CMK (cell line): ENCODE measurements at places on chromosomes 6 and 20.

GRCh38 chr6:140463312-140463710, 1088.9 kb upstream of the CITED2 start:
- no peak for DNase-seq

- DNase-seq, result no peak
These were observed 91.3 kb upstream of the HEY2 start for GRCh38 chr6:125658136-125658535.

GRCh38 chr20:44958276-44958675, 1.9 kb downstream of the TOMM34 start:
- no peak for DNase-seq

GRCh38 chr6:14889611-14890593, 356.0 kb upstream of the JARID2 start:
- DNase-seq, result no peak
